ENCODE measurements at places on chromosomes 5 and 9.

DNA sequence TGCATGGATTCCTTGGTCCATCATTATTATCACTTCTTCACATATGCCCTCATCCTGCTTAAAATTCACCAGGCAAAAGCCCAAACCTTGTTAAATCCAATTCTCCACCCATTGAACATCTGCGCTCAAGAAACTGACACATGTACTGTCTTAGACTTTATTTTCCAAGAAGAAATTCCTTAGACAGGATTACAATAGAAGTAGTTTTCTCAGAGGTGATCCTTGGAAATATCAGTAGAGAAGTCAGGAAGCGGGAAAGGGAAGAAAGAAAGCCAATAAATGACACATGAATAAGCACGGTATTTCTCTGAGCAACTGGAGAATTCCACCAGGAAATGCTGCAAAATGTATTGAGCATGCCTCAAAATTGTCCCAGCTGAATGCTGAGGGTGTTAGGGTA, 90.2 kb downstream of the FOXD1 start:
- DNase-seq, result no peak

GRCh38 chr9:30697958-30698357, 1686.5 kb upstream of the ACO1 start:
- no peak for DNase-seq

DNA sequence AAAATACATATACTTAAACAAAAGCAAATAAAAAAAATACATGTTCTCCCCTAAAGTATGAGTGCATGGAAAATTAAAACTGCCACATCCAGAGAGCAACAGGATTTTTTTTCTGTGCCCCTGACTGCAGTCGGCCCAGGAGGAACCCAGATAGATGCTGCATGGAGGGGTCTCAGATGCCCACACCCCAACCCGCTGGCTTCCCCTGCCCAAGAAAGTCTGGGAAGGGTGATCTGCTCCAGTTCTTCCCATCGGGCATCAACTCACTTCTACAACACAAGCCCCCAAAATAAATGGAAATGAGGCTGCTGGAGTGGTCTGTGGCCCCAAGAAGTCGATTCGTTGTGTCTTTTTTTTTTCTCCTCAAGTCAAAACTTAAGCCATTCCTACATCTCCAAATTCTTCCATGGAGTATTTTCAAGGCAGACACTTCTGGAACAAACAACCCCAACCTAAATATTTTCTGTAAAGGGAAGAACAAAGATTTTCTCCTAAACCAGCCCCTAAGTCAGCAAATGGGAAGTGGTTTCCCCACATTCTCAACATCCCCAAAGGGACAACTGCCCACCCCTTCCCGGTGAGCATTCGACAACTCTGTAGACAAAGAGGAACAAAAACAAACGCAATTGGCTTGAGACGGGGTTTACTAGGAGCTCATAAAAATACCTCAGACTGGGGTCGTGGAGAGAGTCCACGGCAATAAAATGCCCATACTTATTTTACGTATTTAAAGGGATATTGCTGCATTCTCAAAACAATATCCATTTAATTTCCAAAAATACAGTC, 46.7 kb downstream of the ROR2 start:
- DNase-seq, result no peak

GRCh38 chr5:38434966-38435705, 121.3 kb downstream of the LIFR start:
- DNase-seq, result no peak

- no peak for DNase-seq
Observed at GRCh38 chr5:138725818-138726416, 27.3 kb upstream of the CTNNA1 start.

- DNase-seq, result no peak
Observed at GRCh38 chr5:9354336-9355081, 191.4 kb downstream of the SEMA5A start.
